ENCODE measurements at places on chromosomes 2 and 18.

DNA sequence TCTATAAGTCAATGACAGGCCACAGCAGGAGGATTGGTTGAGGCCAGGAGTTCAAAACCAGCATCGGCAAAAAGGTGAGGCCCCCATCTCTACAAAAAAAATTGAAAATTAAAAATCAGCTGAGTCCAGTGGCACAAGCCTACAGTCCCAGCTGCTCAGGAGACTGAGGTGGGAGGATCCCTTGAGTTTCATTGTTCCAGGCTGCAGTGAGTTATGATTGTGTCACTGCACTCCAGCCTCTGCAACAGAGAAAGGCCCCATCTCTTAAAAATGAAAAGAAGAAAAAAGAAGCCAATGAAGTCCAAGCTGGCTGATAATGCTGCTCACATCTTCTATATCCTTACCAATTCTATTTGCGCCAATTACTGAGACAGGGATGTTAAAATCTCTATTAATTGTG, 39.1 kb downstream of the MRPS5 start:
- no peak for DNase-seq

- no peak for DNase-seq
These were observed 450.6 kb downstream of the TSN start for GRCh38 chr2:122206101-122206500.

DNA sequence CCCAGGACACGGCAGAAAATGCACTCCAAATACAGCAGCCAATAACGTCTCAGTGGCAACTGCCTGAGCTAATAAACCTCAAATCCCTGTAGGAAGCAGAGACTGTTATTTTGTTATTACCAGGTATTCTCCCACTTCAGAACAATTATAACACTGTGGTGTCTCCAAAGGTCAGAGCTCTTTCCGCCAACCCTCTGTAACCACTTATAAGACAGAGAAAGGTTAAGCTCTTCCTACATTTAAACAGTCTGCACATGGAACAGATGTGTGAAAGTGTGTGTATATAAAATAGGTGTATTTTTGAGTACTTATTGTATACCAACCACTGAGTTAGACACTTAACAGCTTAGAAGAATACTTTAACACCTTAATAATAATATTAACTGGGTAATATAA, 64.1 kb downstream of the FBXO15 start:
- DNase-seq: no peak

DNA sequence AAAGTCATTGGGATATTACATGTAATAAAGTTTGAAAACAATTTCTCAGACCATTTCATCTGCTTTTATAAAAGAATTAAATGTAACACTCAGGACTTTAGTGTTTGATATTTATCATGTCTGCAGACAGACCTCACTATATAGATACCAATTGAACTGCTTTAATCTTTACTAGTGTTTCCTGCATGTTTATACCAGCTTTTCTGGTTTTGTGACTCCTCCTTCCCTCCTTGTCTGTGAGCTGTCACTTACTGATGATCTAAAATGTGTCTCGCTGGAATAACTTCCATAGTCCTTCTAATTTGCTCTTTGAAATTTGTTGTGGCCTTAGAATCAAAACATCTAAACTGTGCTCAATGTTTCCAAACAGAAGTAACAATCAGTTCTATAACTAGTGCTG, 71.3 kb upstream of the TWSG1 start:
- no peak for DNase-seq

DNA sequence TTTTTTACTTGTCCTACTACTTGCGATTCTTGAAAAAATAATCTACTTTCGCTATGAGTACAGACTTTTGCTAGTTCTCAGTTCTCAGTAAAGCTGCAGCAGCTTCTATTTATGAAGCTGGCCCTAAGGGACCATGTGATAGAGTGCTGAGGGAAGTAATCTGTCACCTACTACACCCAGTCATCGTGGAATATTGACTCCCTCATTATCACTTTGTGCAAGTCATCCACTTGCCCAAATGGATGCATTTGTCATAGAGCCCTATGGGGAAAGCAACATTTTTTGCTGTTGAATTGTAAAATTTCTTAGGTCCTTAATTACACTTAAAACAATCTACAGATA, 1919.8 kb downstream of the SUCLG1 start:
- no peak for DNase-seq

GRCh38 chr18:4755848-4756247, 300.7 kb upstream of the DLGAP1 start:
- no peak for DNase-seq

DNA sequence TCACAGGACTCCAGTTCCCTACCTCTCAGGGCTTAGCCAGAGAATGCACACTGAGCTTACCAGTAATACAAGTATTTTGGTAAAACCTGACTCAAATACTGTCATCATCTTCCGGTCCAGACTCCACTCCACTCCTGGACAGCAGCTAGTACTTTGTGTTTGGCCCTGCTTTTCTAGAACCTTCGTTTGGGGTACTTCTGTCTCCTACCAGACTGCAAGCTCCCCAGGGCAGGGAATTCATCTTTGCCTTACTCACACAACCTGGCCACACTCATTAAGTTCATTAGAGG, 108.9 kb upstream of the CDC42EP3 start:
- DNase-seq: no peak

DNA sequence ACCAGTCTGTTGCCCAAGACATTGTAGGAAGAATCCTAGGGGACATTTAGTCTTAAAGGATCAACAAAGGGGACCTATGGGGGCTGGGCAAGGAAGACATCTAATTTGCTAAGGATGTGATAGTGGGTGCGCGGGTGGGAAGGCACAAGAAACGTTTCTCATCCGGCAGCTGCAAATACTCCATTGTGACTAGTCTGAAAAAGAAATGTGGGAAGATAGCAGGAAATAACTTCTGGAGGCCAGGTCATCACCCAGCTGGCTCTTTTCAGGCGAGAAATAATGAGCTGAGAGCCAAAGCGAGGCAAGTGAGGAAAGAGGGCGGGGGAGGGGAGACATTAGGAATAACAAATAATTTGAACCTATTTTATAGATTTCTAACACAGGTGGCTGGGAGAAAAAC, 70.3 kb upstream of the NCK2 start:
- DNase-seq: no peak

- no peak for DNase-seq
These were observed 40.1 kb downstream of the SCG2 start for GRCh38 chr2:223562078-223562477.

GRCh38 chr2:223566396-223566795, 35.8 kb downstream of the SCG2 start:
- DNase-seq: no peak

GRCh38 chr2:8984855-8985254, 18.6 kb downstream of the MBOAT2 start:
- DNase-seq: no peak

DNA sequence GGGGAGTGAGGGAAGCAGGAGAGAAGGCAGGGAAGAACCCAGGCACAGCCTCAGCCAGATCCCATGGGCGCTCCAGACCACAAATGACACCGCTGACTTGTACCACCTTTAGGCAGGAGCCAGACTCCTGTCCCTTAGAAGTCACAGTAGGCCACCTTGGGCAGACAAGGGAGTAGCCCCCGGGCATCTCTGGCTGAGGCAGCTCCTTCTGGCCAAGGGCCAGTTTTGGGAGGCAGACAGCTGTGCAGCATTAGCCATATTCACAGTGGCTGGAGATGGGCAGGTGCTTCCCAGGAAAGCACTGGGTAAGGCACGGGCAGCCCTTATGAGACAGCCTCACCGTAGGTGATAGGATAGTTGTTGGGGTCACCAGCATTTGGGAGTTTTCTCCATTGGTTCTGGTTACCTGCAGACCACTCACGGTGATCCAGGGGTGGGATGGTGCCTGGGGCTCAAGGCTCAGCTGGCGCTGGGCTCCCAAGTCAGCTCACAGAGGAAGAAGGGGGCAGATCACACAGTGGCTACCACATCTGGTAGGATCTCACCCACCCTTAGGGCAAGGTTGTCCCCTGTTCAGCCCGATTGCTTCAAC, 2.1 kb downstream of the ASTL start:
- DNase-seq: no peak

GRCh38 chr18:48093104-48093503, 162.6 kb upstream of the SMAD2 start:
- DNase-seq: no peak
